Mesendoderm (in vitro differentiated cells): ENCODE measurements at places on chromosomes 1 and 21.

- no peaks in the 10 kb centered on the region for H3K4me1 ChIP-seq
- H3K4me3 ChIP-seq = no peak overlapping the region
- no peaks in the 10 kb centered on the region for H3K36me3 ChIP-seq
- no peaks in the 10 kb centered on the region for H3K27me3 ChIP-seq
Observed at GRCh38 chr1:205629751-205630150, 2.1 kb downstream of the ELK4 start.

- peak; percentile 86 for DNase-seq
- no peak overlapping the region for H3K27ac ChIP-seq
- no peak overlapping the region for H3K4me3 ChIP-seq
- peaks cover 3% of the 10 kb centered on the region for H3K4me1 ChIP-seq
- H3K27me3 ChIP-seq = no peaks in the 10 kb centered on the region
Observed at GRCh38 chr1:171817511-171818265, 23.6 kb upstream of the DNM3 start.

DNA sequence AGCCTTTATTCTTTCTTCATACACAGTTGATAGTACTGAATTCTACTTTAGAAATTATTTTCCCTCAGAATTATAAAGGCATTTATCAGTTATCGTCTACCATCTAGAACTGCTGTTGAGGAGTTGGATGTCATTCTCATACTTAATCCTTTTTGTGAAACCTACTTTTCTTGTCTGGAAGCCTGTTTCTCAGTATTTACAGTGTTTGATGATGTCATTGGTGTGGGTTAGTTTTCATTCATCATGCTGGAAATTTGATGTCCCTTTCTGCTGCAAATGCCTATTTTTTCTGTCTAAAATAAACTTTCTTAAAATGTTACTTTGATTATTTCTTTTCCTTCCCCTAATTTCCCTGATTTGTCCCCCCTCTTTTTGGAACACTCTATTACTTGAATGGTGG, 22.8 kb upstream of the ZNF281 start:
- H3K4me3 ChIP-seq = no peak overlapping the region
- no peaks in the 10 kb centered on the region for H3K4me1 ChIP-seq
- H3K36me3 ChIP-seq = no peaks in the 10 kb centered on the region
- H3K27me3 ChIP-seq = no peaks in the 10 kb centered on the region
- DNase-seq = no peak
- H3K27ac ChIP-seq = no peak overlapping the region

DNA sequence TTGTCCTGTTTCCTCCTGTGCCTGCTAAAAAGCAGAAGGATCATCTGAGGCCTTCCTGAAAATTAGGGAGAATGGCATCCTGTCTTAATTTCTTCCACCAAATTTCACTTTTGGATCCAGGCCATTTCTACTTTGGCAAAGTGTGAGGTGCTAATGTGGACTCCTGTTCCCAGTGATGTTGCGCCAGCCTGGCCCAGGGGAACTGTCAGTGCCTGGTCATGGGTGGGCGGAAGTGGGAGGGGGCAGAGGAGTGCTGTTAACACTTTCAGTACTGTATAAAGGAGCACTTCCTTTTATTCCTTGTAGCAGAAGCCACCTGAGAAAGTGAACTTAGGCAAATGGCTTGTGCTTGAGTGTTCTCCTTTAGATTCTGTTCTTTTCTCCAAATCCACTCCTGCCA, 19.9 kb downstream of the ELAPOR1 start:
- no peak for DNase-seq
- no peak overlapping the region for H3K4me3 ChIP-seq
- no peak overlapping the region for H3K27ac ChIP-seq
- no peaks in the 10 kb centered on the region for H3K4me1 ChIP-seq

GRCh38 chr1:99758073-99758511, 8.3 kb downstream of the FRRS1 start:
- H3K36me3 ChIP-seq = no peaks in the 10 kb centered on the region
- no peak overlapping the region for H3K4me3 ChIP-seq
- peak; percentile 90 for DNase-seq
- no peaks in the 10 kb centered on the region for H3K27me3 ChIP-seq
- no peak overlapping the region for H3K27ac ChIP-seq

GRCh38 chr1:201535046-201535918, 3.6 kb upstream of the NAV1 start:
- H3K27me3 ChIP-seq = no peaks in the 10 kb centered on the region
- H3K4me1 ChIP-seq = peaks cover 4% of the 10 kb centered on the region
- H3K4me3 ChIP-seq = no peak overlapping the region

DNA sequence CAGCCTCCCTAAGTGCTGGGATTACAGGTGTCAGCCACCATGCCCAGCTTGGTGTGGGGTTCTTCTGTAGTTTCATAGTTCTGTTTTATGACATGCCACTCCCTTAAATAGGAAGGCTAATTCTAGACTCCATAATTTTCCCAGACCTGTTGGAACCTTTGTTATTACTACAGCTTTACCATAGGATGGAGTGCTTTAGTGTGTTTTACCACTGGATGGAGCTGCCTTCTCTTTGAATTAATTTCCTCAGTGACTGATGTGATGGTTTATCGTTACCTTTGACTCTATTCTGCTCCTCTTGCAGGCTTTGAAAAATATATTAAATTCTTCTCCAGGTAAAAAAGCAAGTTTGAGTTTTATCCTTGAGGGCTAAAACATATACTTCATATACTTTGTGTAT, 84.6 kb upstream of the NEK7 start:
- no peaks in the 10 kb centered on the region for H3K4me1 ChIP-seq
- H3K27ac ChIP-seq = no peak overlapping the region
- H3K27me3 ChIP-seq = no peaks in the 10 kb centered on the region
- no peaks in the 10 kb centered on the region for H3K36me3 ChIP-seq
- peak; percentile 16 for DNase-seq

- DNase-seq = no peak
- no peaks in the 10 kb centered on the region for H3K36me3 ChIP-seq
- H3K4me3 ChIP-seq = no peak overlapping the region
Observed at GRCh38 chr1:67345556-67345955, 37.9 kb downstream of the IL12RB2 start.

DNA sequence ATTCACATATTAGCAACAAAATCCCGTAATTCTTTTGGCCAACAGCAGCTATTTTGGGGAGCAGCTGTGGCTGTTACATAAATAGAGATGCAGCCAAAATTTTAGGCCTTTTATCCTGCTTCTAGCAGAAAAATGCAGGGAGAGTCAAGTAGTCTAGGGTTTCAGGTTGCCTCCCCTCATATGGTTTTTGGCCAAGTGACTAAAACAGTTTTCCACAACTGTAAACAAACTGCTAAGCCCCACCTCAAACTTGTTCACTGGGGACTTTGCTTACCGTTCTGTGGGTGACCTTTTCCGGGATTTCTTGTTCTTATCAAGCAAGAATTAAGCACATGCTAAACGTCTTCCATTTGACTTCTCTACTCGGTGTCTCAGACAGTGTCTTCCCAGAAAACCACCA, 133.4 kb downstream of the EDEM3 start:
- no peak overlapping the region for H3K4me3 ChIP-seq
- no peaks in the 10 kb centered on the region for H3K4me1 ChIP-seq
- no peaks in the 10 kb centered on the region for H3K27me3 ChIP-seq
- no peak for DNase-seq
- H3K27ac ChIP-seq = no peak overlapping the region

GRCh38 chr1:50531027-50531426, 107.8 kb upstream of the DMRTA2 start:
- no peaks in the 10 kb centered on the region for H3K4me1 ChIP-seq
- peak; percentile 43 for DNase-seq
- H3K27me3 ChIP-seq = no peaks in the 10 kb centered on the region
- no peak overlapping the region for H3K4me3 ChIP-seq
- no peaks in the 10 kb centered on the region for H3K36me3 ChIP-seq

DNA sequence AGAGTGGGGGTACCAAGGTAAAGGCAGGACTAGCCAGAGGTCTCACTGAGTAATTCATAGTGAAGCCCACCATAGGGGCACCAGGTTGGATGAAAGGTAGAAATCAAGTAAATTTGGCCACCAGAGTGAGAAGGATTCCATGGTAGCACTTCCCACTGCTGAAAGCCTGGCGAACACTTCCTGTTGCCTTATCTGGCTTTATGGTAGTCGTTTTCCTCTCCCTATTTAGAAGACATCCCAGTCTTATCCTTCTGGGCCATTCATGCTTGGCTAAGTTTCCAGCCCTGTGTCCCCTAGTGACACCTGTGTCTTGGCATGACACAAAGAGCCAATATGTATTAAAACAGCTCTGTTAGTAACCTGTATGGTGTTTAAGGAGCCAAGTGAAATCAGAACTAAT, 74.3 kb upstream of the SIPA1L2 start:
- H3K27me3 ChIP-seq = no peaks in the 10 kb centered on the region
- no peak overlapping the region for H3K27ac ChIP-seq
- no peak overlapping the region for H3K4me3 ChIP-seq
- H3K4me1 ChIP-seq = peaks cover 3% of the 10 kb centered on the region
- DNase-seq = no peak

DNA sequence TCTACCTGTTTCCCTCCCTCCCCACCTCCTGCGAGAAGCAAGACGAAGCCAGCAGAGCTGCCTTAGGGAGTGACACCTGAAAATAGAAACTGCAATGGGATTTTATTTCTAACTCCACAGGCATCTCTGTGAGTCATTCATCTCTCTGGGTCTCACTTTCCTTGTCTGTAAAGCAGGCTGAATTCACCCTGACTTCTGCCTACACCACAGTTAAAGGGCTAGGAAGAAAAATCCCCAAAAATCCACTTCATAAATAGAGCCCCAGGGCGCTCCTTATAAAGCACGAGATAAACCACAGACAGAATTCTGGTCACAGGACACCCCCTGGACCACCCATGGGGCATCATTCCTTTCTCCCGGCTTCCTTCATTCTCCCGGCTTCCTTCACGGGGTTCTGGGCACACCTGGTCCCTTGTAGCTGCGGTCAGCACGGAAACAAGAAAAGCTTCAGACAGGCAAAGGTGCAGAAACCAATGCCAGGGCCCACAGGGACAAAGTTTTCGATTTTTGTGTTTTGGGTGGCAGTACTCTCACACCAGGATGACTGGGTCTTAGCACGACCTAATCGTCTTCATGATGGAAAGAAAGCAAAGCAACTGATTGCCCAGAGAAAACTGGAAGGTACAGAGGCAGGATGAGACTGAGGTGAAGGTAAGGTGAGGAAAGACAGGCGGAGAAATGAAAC, 2.8 kb upstream of the H6PD start:
- no peaks in the 10 kb centered on the region for H3K27me3 ChIP-seq
- H3K27ac ChIP-seq = no peak overlapping the region
- DNase-seq = no peak

- DNase-seq = no peak
- H3K27ac ChIP-seq = no peak overlapping the region
- no peak overlapping the region for H3K4me3 ChIP-seq
- H3K4me1 ChIP-seq = no peaks in the 10 kb centered on the region
- H3K27me3 ChIP-seq = no peaks in the 10 kb centered on the region
- H3K36me3 ChIP-seq = peaks cover 10% of the 10 kb centered on the region
Observed at GRCh38 chr1:227758366-227758765, 23.1 kb downstream of the SNAP47 start.

- no peaks in the 10 kb centered on the region for H3K27me3 ChIP-seq
- peak; percentile 67 for DNase-seq
- no peak overlapping the region for H3K27ac ChIP-seq
- H3K4me1 ChIP-seq = no peaks in the 10 kb centered on the region
- no peak overlapping the region for H3K4me3 ChIP-seq
- H3K36me3 ChIP-seq = no peaks in the 10 kb centered on the region
Observed at GRCh38 chr1:94025383-94026340, 95.3 kb downstream of the ABCA4 start.

DNA sequence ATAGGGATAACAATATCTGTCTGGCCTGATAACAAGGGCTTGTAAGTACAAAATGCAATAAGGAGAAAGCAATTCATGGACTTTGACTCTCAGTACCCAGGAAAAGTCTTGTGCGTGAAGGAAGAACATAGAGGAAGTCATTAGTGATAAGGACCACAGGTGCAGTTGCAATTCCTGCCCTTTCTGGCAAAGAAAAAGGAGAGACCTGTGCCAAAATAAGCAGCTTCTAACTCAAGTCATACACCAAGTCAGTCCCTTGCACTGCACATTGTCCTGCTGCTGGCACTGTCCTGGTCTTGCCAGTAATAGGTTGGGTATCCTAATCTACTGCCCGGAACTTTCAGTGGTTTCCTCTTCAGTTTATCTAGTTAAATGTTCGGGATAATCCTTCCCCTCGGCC, 14.8 kb upstream of the SOD1 start:
- H3K36me3 ChIP-seq = no peaks in the 10 kb centered on the region
- no peak overlapping the region for H3K4me3 ChIP-seq
- no peak overlapping the region for H3K27ac ChIP-seq

- H3K4me3 ChIP-seq = no peak overlapping the region
- no peaks in the 10 kb centered on the region for H3K27me3 ChIP-seq
- no peak overlapping the region for H3K27ac ChIP-seq
- H3K36me3 ChIP-seq = peaks cover 16% of the 10 kb centered on the region
Observed at GRCh38 chr1:26784023-26784871, 3.5 kb upstream of the PIGV start.

- no peaks in the 10 kb centered on the region for H3K36me3 ChIP-seq
- no peak overlapping the region for H3K4me3 ChIP-seq
- H3K27me3 ChIP-seq = no peaks in the 10 kb centered on the region
- no peak overlapping the region for H3K27ac ChIP-seq
Observed at GRCh38 chr1:208654241-208654640, 410.1 kb upstream of the PLXNA2 start.

GRCh38 chr1:72379072-72379471, 96.7 kb upstream of the NEGR1 start:
- H3K27me3 ChIP-seq = no peaks in the 10 kb centered on the region
- no peak overlapping the region for H3K4me3 ChIP-seq
- no peak for DNase-seq
- H3K36me3 ChIP-seq = no peaks in the 10 kb centered on the region
- no peaks in the 10 kb centered on the region for H3K4me1 ChIP-seq

DNA sequence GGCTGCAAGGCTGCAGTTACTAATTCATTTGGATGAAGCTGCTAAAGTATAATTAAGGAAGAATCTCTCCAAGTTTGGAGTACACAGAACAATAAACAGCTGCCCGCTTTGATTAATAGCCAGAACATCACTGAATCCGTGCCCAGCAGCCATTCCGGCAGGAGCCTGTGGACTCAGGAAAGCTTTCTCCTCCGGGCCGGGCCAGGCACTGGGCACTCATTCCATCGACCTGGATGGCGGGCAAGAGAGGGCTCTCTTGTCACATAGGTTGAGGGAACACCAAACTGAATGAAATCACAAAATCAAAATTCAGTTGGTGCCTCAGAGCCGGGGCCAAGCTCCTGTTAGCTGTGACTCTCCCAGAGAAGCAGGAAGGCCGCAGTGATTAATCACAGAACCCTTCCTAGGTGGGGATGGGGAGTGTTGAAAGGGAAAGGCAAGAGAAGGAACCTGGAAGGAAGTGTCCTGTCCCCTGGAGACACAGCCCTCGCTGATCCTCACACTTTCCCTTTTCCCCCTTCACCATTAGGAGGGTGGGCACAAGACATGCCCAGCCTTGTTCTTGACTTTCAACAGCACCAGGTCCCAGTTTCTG, 306.7 kb downstream of the NPHP4 start:
- H3K27me3 ChIP-seq = no peaks in the 10 kb centered on the region
- no peak overlapping the region for H3K27ac ChIP-seq
- H3K36me3 ChIP-seq = no peaks in the 10 kb centered on the region
- H3K4me3 ChIP-seq = no peak overlapping the region

GRCh38 chr1:174742805-174743653, 256.7 kb upstream of the CACYBP start:
- DNase-seq = peak; percentile 17
- H3K27me3 ChIP-seq = no peaks in the 10 kb centered on the region
- no peak overlapping the region for H3K4me3 ChIP-seq
- no peak overlapping the region for H3K27ac ChIP-seq
- H3K36me3 ChIP-seq = no peaks in the 10 kb centered on the region

GRCh38 chr1:66078412-66078811, 285.7 kb downstream of the PDE4B start:
- H3K4me3 ChIP-seq = no peak overlapping the region
- no peak for DNase-seq
- no peaks in the 10 kb centered on the region for H3K36me3 ChIP-seq
- no peaks in the 10 kb centered on the region for H3K4me1 ChIP-seq
- no peak overlapping the region for H3K27ac ChIP-seq

GRCh38 chr1:15863156-15863901, 15.8 kb downstream of the SPEN start:
- no peak overlapping the region for H3K4me3 ChIP-seq
- DNase-seq = no peak
- no peaks in the 10 kb centered on the region for H3K4me1 ChIP-seq
- H3K27me3 ChIP-seq = no peaks in the 10 kb centered on the region
